ENCODE measurements at places on chromosomes 1 and 21.

DNA sequence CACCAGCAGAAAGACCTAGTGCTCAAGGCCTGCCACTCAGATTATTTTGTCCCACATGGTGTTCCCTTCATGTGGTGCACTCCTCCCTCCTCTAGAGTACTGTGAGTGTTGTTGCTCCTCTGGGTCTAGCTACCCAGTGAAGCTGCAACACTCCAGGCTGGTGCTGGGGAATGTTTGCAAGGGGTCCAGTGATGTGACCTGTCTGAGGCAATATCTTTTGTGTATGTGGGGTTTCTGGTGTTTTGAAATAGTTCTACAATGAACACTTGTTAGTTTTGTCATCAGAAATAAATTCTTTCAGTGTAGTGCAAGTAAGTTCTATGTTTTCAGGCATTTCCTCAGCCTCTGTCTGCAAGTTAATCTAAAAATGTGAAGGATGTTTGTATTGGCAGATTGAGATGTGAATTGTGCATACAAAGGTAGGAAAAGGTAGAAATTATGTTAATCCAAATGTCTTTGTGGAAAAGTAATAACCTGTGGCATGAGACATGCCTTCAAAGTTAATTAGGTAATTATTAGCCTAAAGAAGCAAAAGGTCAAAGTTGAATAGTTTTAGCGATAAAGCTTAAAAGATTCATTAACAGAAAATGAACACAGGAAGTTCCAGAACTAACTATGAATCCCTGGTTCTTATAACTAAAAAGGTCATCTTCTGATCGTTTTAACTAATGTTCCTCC, 616.8 kb downstream of the LTN1 start:
- DNase-seq, result no peak

DNA sequence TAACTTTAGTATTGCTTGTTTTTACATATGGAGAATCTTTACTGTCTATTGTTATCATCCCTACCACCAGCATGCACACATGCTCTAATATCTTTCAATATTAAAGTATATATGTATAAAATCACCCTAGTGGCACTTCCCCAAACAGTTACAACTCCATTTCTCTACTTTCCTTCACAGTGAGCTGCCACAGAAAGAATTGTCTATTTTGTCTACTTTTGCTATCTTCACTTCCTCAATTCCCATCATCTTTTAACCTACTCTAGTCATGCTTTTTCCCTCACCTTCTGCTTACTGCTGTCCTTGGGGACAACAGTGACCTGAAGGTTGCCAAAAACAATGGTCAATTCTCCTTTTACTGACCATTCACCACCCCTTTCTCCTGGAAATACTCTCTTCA, 59.2 kb downstream of the VCAM1 start:
- DNase-seq, result no peak

- DNase-seq, result peak; percentile 63
These were observed 494.3 kb downstream of the BRINP3 start for GRCh38 chr1:189983166-189983890.

GRCh38 chr1:151210830-151211229, 12.5 kb downstream of the PIP5K1A start:
- DNase-seq, result peak; percentile 44

DNA sequence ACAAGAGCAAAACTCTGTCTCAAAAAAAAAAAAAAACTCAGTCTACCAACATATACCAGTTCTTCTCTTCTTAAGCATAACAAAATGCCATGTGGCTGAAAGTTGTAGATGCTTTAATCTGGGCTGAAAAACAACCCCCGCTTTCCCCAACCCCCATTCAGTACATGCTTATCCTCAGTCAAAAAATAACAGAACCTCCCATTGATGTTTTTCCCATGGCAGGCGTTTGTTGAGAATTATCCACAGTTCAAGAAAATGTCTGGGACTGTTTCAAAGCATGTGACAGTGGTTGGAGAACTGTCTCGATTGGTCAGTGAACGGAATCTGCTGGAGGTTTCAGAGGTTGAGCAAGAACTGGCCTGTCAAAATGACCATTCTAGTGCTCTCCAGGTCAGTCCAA, 14.9 kb downstream of the VPS45 start:
- DNase-seq, result no peak

DNA sequence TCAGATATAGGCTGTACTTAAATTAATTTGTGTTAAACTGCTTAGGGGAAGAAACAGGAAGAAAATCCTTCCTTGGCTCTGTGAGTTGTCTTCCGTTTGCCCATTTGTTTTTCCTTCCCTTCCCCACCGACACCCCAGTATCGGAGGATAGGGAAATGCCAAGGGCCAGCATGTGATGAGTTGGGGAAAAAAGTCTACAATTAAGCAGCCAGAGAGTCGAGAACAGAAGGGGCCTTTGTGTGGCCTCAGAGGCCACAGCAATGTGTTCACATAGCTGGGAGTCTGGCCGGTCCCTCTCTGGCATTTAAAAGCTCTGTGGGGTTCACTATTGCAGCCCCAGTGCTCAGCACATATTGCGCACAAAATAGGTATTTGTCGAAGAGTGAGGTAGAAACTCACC, 489.3 kb downstream of the MATN1 start:
- no peak for DNase-seq

Data from NCI-H69 (cell line).